ENCODE measurements at places on chromosomes 1 and 21.
A peak's percentile ranks its signal among the peaks of the same experiment; 100 is the strongest.

DNA sequence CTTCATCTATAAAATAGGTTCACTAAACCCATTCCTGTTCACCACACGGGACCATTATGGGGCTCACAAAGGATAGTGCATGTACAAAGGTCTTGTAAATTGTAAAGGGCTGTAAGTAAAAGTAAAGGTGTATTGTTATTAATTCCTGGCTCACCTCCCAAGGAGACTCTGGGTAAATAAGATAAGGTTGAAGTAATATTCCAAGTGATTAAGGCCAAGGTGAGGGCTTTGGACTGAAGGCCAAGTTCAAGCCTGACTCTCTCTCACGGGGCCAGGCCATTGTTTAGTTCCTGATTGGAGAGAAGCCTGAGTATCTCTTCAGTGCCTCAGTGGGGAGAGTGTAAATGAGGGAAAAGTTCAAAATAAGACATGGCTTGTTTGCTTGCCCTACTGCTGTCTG, 19.5 kb upstream of the ZFYVE9 start:
- peak; percentile 61 for DNase-seq

DNA sequence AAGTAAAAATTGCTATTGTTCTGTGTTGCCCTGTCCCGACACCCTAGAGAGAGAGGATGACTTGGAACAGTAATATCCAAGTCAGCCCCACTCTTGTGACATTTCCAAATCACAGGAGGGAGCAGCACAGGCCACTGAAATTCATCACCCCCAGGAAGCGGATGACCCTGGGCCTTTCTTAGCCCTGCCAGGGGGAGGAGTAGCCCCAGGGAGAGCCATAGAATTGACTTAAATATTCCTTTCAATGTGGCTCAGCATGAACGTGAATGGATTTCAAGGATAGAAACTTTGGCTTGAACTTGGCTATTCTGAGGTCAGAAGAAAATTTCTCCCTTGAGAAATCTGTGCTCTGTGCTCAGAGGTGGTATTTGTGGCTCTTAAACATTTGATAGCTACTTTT, 80.6 kb downstream of the CENPF start:
- no peak for DNase-seq

GRCh38 chr1:8412183-8412831, 94.4 kb downstream of the SLC45A1 start:
- peak; percentile 62 for DNase-seq

DNA sequence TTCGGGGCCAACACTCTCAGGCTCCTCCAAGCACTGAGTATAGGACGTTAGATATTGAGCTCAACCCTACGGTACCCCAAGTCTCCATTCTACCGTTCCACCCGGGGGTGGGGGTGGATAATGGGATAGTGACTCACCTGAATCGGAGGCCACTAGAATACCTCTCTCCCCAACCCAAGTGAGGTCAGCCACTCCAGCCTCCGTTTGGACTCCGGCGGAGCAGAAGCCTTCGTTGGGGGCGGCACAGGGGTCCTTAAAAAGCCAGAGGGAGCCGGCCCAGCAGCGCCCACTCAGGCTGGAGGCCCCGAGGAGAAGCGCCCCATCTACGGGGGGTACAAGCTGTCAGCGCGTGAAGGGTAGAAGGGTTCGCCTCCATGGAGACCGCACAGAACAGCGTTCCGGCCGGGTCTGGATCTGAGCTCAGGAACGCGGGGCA, 556 bp downstream of the WDR77 start:
- no peak for DNase-seq

DNA sequence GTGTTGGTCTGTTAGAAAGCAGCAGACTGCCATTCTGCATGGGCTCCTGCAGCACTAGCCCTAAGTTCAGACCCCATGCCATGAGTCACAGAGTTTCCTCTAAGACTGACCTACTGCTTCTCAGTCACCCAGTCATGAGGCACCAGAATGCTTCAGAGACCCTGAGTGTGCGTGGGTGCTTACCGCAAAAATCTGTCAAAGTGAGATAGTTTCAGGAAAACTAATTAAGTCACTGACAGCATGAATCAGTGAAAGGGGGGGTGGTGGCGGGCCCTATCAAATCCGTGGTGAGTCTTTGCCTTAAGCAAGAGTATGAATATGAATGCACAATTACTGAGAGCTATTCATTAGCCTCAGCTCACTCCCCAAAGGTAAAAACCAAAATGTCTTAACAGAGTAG, 98.1 kb downstream of the KCTD3 start:
- DNase-seq: no peak

GRCh38 chr1:151158751-151159251, 2.4 kb downstream of the TNFAIP8L2 start:
- no peak for DNase-seq

GRCh38 chr1:177270863-177271262, 100.1 kb downstream of the BRINP2 start:
- no peak for DNase-seq

GRCh38 chr1:167714098-167714438, 7.7 kb upstream of the MPZL1 start:
- DNase-seq: peak; percentile 89

DNA sequence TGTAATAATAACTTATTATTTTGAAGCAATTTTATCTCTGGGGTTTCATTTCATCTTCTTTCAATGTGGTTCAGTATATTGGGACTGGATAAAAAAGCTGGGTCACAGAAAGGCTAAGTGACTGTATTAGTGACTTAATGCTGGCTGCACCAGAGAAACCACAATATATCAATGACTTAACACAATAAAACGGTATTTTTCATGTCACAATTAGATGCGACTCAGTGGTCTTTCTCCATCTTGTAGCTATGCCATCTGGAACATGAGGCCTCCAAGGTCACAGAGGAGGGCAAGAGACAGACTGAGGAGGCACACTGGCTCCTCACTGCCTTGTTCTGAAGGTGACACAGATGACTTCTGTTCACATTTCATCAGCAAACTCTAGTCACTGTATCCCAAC, 26.0 kb upstream of the KCNA3 start:
- DNase-seq: no peak

GRCh38 chr1:53450225-53450624, 9.0 kb upstream of the DMRTB1 start:
- DNase-seq: no peak

DNA sequence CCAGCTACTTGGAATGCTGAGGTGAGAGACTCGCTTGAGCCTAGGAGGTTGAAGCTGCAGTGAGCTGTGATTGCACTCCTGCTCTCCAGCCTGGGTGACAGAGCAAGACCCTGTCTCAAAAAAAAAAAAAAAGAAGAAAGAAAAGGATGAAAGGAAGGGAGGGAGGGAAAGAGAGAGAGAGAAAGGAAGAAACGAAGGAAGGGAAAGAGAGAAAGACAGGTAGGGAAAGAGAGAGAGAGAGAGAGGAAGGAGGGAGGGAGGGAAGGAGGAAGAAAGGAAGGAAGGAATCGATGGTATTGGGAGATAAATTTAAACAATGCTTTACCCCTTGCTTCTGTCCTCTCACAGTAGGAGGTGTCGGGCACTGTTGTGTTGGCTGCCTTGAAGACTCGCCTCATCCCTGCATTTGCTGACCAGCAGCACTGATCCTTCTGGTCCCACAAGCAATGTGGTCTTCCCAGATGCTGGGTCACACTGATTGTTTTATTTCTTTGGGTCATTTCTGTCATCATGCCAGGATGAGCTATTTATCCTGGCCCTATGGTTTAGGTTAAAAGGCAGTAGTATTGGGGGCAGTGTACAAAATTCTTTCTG, 30.9 kb downstream of the GPR137B start:
- no peak for DNase-seq

DNA sequence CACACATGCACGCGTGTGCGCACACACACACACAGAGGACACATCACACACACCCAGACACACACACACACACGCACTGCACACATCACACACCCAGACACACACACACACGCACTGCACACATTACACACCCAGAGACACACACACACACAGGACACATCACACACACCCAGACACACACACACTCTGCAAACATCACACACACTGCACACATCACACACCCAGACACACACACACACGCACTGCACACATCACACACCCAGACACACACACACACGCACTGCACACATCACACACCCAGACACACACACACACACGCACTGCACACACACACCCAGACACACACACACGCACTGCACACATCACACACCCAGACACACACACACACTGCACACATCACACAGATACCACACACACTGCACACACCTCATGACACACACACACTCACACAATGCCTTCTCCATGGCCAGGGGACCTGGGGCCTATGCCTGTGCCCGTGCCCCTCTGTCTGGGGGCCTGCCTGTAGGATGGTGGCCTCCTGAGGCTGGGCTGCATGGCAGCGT, 24.4 kb downstream of the CRYAA start:
- peak; percentile 7 for DNase-seq

- no peak for DNase-seq
These were observed 39.4 kb upstream of the CACYBP start for GRCh38 chr1:174960362-174960761.

DNA sequence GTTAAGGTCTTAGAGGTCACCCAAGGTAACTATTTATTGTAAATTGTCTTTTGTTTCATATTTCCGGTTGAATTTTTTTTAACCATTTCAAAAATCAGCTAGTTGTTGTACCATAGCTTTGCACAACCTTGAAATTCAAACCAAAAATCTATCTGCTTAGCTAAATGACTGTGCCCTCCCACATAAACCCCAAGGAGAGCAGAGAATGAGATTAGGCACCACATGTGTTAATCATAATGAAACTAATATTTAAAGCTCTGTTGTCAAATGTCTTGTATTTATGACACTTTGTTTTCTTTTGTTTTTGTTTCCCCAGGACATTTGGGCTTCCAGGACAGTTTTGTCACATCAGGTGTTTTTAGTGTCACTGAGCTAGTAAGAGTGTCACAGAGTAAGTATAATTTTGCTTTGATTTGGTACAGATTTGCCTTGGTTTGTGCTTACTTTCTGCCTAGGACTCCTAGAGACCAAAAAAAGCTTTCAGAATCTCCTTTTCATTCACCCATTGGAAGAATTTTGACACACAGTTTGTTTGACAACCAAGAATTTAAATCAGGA, 249.9 kb downstream of the NFIA start:
- no peak for DNase-seq

GRCh38 chr21:44818640-44819011, 764 bp upstream of the SUMO3 start:
- no peak for DNase-seq

DNA sequence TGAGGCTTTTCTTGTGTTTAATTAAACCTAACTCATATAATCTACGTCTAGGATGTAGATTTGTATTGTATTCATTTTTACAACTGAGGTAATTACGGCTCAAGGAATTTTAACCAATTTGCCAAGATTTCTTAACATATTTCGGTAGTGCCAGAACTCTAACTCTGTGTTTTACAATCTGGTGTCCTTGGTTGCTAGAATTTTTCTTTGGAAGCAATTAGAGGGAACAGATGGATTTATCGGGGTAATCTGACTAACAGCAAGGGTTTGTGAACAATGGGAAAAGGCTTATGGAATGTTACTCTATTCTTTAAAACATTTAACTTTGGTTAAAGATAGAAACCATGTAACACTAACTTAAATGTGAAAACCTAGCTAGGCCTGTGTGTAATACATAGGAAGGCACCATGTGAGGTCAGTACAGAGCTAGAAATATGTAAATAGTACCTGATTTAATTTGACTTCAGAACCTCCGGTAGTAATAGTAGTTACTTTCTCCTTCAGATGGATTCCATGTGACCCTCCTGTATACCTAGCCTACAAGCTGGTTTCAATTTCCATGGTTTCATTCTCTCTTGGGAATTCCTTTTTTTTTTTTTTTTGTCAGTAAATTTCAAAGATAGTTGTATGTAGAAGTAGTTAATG, 1.2 kb downstream of the MTF2 start:
- DNase-seq: no peak

GRCh38 chr1:206080026-206080820, 27.2 kb downstream of the RHEX start:
- DNase-seq: no peak

DNA sequence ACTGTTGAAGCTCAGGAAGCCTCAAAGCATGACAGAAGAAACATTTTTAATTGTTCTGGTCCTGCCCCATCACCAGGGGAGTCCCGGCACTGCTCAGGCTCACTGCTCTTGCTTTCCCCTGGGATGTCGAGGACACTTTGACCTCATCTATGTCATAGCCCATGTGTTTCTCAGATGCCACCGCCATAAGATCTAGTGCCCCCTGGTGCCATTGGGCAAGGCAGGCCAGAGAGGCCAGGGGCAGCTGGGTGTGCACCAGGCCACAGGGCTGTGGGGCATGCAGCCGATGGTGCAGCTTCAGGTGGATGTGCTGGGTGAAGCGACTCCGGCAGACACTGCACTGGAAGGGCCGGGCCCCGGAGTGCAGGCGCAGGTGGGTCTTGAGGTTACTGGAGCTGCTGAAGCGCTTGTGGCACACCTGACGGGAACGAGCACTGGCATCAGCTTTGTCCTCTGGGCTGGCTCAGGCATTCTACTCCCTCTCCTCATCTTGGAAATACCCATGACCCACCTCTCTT, 7.7 kb upstream of the CRYBG2 start:
- no peak for DNase-seq

DNA sequence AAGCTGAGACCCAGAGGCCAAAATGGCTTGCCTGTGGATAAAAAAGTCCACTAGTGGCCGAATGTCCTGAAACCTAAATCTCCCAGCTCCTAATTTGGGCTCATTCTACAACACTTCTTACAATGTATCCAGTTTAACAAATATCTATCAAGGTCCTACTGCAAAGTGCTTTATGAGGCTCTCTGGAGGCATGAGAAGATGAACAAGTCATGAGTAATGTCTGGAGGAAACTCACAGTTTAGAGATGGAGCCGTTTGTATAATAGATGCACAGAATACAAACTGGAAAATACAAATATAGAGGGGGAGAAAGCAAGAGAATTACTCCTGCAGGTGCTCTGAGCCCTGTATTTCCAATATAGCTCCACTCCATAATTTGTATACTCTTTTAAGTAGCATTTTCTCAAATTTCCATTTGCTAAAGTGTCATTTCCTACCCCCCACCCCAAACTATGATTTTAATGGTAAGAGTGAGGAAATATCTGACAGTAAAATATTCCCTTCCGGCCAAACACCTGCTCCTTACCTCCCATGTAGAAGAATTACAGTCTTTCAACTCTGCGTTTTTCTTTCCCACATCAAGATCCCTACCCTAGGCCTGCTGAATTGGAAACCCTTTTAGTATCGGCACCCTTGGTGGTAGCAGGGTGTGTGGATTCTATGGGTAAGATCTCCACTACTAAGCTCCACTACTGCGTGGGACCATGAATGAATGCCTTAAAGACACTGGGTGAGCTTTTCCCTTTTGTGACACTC, 3.3 kb upstream of the ADAMTS5 start:
- no peak for DNase-seq

DNA sequence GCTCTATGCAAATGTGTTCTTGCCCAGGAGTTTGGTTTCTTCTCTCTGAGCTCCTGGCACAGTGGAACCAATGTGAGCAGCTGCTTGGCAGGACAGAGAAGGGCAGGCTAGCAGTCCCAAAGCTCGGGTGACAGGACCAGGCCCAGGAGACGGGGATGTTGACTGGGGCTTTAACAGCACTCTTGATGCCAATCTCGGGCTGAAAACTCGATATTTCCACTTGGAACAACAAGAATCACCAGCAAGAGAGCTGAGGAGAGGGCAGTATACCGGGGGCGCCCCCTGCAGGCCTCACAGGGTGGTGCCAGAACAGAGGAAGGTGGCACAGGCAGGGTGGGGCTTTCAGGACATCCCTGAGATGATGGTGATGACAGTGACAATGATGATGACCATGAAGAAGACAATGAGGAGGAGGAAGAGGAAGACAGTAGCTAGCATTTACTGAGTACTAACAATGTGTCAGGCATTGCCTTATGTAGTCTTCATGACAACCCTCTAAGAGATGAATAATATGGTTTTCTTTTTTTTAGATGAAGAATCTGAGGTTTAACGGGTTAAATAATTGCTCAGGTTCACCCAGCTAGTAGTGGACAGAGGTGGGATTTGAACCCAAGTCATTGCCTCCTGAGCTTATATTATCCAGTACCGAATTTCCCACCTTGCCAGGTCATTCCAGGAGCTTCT, 2.7 kb upstream of the KCNJ9 start:
- no peak for DNase-seq

Measured in body of pancreas (tissue), 4 donors.